ENCODE measurements at places on chromosomes 2 and 18.

DNA sequence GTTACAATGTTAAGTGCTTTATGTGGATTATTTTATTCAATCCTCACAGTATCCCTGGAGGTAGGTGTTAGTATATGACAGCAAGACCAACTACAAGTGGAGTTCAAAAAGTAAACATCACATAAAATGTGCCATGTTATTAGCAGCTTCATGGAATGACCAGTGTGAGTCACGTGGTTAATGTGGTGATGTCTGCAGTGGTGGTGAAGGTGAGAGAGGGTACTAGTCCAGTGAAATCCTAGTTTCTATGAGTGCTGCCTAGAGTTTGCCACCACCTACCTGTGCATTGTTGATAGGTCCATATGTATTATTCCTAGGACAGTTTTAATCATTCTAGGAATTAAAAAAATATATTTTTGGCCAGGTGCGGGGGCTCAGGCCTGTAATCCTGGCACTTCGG is 865.2 kb upstream of the DDX18 start:
- no peak for DNase-seq

GRCh38 chr2:9594366-9595054 is 36.3 kb downstream of the YWHAQ start:
- no peak for DNase-seq

DNA sequence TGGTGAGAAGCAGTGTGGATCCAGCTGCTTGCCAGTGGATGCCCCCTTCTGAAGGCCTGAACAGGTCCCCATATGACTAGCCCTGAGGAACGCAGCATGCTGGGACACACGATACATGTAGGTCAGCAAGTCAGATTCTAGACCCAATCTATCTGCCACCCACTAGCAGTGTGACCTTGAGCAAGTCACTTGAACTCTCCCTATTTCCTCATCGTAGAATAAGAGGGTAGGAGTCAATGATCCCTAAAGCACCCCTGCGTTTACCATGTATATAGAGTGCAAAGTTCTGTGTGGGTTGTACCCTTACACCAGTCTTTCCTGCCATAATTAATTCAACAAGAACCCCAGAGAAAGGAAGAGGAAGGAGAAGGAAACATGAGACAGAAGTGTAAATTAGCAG is 123.7 kb downstream of the GALNT14 start:
- DNase-seq = no peak

- DNase-seq = peak; percentile 25
Measured at GRCh38 chr18:2293109-2293839, 278.0 kb downstream of the METTL4 start.

DNA sequence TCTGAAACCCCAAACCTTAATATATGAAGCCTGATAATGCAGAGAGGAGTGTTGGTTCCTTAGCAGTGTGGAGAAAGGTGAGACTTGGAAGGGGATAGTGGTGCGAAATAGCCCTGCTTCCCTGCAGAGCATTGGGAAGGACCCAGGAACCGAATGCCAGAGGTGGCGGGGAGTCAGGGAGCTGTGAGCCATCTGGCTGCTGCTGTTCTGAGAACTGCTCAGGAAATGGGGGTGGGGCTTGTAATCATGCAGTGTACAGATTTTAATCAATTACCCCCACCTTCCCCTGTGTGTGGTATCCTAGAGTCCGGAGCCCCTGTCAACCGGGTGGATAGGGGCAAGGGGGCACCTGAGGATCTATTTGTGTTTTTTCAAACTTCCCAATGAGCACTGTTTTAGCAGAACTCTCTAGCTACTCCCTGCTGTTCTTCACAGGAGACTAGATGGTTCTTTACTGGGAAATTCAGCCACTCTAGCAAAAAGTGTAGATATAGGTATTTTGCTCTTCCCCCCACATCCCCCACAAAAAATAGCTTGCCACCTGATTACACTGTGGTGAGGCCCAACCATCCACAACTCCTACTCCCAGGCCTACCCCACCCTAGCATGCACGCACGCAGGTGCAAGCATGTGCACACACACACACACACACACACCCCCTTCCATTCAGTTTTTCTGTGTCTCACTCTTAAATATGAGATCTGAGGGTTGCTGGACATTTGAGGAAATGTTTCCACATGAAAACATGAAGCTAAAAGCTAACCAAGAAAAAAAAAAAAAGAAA is 30.1 kb upstream of the MBOAT2 start:
- peak; percentile 41 for DNase-seq

DNA sequence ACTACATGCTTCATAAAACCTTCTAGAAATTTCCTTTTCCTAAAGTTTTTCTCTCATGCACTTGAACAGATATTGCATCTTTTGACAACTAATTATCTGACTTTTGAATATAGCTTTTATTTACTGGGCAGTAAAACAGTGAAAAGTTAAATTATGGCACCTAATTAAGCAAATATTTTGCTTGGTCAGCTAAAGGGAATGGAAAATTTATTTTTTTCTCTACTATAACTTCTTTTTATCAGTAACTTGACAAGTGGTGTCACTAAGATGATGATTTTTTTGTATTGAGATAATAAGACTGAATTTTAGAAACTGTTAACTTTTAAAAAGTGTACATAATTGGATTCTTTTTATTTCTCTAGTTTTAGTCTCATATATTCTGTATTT is 351.6 kb downstream of the PIK3C3 start:
- DNase-seq = no peak

DNA sequence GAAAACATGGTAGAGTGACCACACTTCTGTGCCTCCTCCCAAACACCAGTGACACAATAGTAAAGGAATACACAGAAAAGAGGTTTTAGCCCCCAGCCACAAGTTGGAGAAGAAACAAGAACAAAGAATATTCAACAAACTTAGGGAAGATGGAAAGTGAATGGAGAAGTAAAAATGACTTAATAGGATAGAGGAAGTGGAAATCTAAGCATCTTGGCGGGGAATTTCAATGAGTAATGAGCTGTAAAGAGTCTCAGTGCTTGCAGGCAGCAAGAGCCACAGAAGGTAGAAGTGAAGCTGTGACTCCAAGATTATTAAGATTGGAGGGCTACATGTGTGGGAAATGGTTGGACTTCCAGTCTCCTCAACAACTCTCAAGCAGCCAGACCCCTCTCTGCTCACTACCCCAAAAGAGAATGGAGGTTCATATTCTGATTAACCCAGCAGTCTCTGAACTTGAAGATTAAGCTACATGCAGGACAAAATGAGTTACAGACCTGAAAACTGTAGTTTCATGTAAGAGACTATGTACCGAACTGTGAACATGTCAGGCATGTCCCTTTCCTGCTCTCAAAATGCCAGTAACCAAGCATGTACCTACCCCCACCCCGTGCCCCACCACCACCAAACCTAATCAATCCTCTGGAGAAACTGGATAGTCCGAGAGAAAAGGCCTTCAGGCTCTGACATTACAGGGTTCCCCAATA is 16.9 kb upstream of the HNRNPLL start:
- DNase-seq = no peak

- peak; percentile 98 for DNase-seq
Measured at GRCh38 chr2:100292022-100292580, 30.2 kb downstream of the LONRF2 start.

DNA sequence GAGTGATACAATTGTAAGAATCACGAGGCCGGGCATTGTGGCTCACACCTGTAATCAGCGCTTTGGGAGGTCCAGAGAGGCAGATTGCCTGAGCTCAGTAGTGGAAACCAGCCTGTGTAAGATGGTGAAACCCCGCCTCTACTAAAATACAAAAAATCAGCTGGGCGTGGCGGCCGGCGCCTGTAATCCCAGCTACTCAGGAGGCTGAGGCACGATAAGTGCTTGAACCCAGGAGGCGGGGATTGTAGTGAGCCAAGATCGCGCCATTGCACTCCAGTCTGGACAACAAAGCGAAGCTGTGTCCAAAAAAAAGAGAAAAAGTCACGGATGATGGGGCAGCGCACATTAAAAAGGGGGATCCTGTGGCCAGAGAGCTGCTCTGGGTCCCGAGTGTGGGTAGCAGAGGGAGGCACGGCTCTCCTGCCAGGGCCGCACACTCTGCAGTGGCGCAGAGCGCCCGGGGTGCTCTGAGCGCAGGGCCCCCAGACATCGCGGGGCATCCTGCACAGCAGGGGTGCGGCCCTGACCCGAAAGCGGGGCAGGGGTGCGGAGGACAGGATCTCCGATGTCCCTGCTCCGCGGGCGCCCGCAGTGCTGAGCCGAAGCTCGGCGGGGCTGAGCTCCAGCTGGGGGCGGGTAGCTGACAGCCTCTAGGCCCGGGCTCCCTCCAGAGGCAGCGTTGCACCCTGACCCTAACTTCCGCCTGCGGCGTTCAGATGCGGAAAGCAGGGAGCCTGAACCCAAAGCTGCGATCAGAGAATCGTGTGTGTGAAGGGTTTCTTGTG is 30.4 kb upstream of the RAB6D start:
- no peak for DNase-seq

GRCh38 chr2:176865336-176865735 is 347.3 kb upstream of the HNRNPA3 start:
- no peak for DNase-seq

DNA sequence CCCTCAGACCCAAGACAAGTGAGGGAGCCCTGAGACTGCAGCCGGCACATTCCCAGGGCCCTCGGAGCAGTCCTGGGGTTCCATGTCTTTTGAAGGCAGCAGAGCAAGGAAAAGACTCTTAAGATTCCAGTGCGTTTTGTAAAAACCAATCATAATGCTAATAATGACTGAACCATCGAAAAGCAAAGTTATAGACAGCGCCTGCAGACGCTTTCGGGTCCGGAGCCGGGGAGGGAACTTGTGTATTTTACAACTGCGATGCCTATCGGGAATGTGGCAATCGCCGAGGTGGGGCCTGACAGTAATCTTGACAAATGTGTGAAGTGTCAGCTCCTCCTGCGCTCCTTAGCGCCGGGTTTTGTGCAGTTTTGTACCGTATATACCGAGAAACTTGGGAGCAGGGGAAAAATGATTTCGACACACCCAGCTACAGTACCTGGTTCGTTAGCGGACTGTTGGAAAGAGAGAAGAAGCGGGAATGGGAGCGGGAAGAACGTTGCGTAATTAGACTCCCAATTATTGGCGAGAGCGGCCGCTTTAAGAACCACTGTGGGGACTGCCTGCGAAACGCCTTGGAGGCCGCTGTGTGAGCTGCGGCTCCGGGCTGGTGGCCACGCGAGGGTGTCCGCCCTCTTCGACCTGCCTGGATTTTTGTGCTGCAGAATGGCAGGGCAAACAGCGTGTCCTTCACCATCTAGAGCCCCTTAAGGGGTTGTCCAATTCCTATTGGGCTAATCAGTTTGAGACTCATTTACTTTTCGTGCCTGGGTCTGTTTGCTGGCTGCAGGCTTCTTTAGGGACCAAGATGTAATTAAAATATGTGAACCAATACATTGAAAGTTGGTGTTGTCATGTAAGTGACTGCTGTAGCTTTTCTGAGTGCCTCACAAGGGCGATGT is 2.4 kb downstream of the EPAS1 start:
- peak; percentile 51 for DNase-seq

DNA sequence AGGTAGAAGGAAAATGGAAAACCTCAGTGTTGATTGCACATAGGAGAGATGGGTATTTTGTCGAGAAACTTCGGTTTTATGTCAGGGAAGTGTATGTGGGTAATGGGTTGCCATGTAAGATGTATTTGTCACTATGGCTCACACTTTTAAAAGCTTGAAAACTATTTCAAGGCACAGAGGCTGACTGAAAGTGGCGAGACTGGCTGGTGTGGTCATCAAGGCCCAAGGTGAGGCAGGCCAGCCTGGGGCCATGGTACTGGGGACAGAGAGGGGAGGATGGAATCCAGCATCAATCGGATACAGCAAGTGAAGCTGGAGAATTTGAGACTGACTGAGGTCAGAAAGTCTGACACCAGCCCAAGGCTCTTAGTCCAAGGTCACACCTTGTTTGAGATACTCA is 77.2 kb upstream of the MCFD2 start:
- DNase-seq = no peak

- DNase-seq = no peak
Measured at GRCh38 chr2:236671896-236672562, 102.4 kb downstream of the ACKR3 start.

DNA sequence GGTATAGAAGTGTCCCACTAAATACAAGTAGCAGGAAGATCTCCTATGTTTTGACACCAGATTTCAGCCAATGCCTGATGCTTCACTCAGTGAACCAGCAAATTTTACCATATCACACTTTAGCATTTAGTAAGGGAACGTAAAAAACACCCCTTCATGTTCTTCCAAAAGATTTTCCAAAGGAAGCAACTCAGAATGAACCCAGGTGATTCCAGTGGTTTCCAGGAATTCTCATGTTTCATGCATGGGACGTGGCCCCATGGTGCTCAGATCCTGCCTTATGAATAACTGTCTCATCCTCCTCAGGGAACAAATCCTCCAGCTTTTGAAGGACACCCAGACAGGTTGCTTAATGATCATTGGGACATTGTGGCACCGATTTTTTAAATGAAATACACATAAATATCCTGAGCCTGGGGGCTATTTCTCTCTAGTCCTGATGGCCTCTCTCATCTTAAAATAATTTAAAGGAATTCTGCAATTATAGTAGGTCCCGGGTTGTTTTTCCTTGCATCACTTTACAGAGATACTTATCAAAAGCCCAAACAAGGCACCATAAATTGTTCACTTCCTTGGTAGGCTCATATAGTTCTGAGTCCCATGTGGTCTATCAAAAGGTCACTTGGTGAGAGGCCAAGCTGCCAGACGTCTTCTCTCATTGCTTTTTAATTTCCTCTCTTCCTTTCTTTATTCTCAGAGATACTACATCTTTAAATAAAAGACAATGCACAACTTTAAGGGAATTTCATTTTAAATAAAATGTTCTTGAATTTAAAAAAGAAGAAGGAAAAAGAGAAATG is 261.0 kb downstream of the ZNF516 start:
- no peak for DNase-seq

- peak; percentile 24 for DNase-seq
Measured at GRCh38 chr18:709771-710170, 2.7 kb downstream of the ENOSF1 start.

- DNase-seq = no peak
Measured at GRCh38 chr2:177572236-177572671, 179.7 kb downstream of the AGPS start.

DNA sequence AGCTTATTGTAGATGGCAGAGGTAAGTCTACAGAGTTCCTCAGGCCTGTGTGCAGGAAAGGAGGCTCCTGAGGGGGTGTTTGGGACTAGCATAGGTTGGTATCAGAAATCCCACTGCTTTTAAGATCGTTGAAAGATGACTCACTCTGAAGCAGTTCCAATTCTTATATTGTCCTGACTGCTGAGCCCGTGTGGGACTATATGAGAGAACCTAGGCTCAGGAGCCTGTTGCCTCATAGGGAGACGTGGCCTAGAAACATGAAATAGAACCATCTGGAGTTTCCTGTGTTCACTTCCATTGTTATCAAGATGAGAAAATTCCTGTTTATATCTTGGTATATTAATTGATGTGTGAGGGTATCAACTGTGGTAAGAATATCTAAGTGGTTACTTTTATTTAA is 5.7 kb downstream of the CCT7 start:
- no peak for DNase-seq
